ENCODE measurements at places on chromosomes 16 and 17.

DNA sequence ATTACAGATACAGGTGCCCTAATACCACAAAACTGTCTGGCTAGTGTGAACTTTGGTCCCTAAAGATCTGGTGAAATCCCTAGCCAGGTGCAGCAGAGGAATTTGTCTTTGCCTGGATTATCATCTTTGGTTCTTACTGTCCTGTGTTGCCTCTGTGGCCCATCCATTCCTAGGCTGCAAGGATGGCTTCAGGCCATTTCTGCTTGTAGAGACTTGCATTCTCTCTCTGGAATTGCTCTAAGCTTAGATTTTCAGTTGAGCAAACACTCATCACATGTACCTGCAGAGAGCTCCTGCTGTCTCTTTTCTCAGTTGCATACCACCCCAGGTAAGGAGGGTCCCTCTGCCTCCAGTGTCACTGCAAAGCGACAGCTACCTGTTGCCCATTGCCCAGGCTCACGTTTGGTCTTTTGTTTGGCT is 114.9 kb downstream of the PRKCA start:
- DNase-seq: no peak

- no peak for DNase-seq
Observed at GRCh38 chr17:80664217-80664790, 119.7 kb downstream of the RPTOR start.

DNA sequence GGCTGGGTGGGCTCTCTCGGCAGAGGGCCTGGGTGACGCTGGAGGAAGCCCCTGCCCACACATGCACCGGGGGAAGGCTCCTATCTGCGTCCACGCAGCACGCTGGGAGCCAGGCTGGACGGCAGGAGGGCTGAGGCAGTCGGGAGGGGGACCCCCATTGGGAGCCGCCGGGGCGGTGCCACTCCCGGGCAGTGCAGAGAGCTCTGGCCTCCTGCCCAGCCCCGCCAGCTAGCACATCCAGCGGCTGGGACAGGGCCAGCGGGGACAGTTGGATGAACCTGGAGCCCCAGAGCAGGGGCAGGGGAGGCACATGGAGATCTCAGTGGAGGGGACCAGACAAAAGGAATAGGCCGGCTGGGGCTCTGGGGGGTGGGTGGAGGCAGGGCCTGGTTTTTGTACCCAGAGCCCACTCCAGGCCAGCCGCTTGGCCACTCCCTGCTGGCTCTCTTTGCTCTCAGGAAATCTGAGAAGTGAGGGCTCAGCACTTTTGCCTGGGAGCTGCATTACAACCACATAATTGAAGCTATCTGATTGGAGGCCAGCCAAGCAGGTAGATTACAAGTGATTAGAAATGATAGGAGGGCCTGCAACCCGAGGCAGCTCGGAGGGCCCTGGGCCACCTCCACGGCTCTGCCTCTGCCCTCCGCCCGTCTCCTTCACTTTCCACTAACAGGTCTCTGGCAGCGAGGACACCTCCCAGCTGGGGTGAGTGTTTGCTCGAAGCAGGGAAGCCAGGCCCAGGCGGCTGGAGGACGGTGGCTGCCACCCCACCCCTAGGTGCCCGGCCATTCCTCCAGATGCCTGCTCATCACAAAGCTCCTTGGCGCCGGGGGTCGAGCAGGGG is 40.1 kb downstream of the ENGASE start:
- no peak for DNase-seq

DNA sequence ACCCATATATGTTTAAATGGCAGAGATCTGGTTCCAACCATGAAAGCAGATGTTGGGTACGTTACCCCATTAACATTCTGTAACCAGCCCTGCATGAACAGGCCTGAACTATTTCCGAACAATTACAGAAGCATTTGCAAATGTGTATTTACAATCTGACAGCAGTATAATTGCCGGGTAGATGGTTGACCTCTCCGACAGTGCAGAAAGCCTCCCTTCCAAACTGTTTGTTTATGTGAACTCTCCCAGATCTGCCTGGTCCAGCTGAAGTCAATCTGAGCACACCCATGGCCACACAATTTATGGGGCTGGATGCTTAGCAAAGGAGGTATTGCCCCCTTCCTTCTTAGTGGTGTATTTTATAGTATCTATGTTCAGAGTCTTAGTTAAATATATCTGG is 21.8 kb downstream of the NUDT7 start:
- no peak for DNase-seq

DNA sequence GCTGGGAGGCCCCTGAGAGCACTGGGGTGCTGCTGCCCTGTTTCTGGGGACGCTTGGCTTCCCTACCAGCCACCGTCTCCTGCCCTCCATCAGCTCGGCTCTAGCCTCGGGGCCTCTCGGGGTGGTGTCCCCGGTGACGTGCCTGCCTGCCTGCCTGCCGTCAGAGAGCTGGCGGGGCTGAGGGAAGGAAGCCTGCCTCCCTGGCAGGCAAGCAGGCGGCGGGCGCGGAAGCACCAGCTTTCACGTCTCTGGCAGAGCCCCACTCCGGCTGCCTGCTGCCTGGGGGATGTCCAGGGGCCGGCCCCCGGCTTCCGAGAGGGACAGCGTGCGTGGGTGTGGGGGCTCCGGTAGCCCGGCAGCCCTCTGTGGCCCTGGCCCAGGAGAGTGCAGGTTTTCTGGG is 9.3 kb downstream of the CENPX start:
- DNase-seq: no peak

DNA sequence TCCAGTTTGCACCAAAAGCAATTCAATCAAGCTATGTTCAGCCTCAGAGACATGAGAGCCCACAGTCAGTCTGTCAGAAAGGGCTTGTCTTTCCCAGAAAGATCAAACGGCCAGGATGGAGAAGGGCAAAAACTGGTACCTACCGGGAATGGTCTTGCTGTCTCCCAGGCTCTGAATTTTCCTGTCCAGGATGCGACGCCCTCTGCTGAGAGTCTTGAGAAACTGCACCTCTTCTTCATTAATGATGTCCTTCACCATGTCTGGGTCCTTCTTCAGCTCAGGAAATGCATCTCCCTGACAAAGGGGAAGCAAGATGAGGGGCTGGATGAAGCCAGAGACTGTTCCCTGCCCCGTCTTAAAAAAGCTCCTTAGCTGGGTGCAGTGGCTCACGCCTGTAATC is 15.8 kb upstream of the EXOSC6 start:
- no peak for DNase-seq

GRCh38 chr16:17387256-17387655 is 83.5 kb downstream of the XYLT1 start:
- DNase-seq: no peak

DNA sequence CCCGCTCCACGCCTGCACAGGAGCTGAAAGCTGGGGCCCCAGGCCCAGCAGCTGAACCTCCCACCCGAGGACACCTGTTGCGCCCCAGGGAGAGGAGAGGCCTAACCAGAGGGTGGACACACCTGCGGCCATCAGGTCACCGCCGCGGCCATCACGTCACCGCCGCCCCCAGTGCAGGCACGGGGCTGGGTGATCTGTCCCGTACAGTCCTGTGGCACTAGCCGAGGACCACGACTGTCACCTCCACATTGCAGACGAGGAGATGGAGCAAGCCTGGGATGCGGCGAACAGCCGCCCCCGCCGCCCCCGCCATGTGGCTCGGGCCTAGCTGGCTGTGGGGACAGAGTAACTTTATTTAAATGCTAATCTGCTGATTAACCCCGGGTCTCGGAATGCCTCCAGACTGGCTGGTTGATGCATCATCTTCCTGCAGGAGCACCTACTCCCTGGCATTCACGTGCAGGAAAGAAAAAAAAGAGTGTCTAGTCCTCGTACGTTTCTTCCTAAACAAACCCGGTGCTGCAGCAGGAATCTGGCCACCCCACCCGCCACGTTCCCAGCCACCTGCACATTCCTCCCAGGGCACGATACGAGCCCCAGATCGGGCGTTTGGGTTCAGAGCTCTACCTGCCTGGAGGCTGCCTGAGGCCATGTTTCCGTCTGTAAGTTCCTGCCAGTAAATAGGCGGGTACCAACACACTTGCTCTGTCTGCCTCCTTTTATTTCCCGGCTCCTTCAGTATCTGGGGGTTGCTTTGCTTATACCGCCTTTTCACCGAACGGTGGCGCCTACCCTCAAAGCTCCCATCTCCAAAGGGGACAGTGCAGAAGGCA is 29.9 kb downstream of the PIEZO1 start:
- DNase-seq: no peak

- no peak for DNase-seq
Observed at GRCh38 chr16:89293276-89294143, 76.0 kb downstream of the ZNF778 start.

- DNase-seq: no peak
Observed at GRCh38 chr16:68274441-68274840, 10.1 kb downstream of the SLC7A6 start.

DNA sequence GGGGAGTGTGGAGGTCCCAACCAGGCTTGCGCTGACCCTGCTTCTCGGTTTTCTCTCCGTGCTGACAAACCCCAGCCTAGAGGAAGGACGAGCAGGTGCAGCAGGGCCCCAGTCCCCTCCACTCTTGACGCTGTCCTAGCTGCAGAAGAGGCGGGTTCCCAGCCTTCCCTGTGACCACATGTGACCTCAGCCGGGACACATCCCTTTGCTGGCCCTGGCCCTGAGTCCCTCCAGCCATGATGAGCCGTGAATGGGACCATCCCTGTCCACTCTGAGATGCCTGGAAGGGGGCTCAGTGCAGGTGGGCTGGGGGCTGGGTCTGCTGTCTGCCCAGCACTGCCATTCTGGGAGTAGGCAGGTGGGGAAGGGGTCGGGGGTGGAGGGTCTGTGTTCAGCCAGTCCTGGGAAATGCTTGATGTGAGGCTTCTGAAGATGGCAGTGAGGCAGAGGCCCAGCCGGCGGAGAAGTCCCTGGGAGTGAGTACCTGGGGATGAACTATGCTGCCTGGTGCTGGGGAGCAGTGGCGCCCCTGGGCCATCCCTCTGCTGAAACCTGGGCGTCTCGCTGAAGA is 1.9 kb upstream of the TUBB3 start:
- no peak for DNase-seq

- no peak for DNase-seq
Observed at GRCh38 chr16:11016993-11017392, 72.6 kb downstream of the CLEC16A start.

- DNase-seq: no peak
Observed at GRCh38 chr16:62665269-62665668, 629.0 kb upstream of the CDH8 start.

DNA sequence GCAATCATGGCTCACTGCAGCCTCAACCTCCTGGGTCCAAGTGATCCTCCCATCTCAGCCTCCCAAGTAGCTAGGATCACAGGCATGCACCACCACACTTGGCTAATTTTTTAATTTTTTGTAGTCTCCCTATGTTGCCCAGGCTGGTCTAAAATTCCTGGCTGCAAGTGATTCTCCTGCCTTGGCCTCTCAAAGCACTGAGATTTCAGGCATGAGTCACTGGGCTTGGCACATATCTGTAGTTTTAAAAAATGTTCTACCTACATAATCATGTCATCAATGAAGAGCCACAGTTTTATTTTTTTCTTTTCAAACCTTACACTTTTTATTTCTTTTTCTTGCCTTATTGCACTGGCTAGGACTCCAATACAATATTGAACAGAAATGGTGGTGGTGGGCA is 33.1 kb upstream of the COL1A1 start:
- DNase-seq: no peak

DNA sequence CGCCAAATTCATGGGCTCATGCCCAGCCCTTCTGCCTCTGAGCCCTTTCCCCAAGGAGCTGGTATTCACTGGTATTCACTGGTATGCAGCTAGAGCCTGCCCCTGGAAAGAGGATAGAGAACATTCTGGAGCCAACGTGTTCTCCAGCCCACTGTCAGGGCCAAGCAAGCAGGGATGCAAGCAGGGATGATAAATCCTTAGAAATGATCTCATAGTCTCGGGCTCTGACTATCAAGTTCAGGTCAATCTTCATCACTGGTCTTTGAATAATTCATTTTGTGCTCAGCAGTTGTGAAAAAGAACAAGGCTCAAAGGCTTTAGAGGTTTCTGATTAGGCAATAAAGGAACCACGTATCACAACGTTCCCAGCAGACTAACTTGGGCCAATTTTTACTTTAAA is 57.3 kb downstream of the CACNG5 start:
- DNase-seq: no peak

DNA sequence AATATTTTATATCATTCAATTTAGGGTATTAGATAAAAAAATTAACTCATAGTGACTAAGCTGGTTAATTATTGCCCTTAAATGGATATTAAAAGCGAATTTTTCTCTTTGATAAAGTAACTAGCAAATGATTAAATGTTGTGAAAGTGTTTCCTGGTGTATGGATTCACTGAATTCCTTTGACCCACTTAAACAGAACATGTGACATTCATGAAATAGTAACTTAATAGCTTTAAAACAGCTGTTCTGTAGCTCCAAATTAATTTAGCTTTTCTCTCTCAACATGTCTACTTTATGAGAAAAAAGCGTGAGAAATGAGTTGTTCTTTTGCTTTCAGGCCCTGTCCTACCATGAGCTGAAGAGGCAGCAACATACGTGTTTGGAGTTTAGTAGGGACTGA is 36.4 kb upstream of the APPBP2 start:
- DNase-seq: no peak

DNA sequence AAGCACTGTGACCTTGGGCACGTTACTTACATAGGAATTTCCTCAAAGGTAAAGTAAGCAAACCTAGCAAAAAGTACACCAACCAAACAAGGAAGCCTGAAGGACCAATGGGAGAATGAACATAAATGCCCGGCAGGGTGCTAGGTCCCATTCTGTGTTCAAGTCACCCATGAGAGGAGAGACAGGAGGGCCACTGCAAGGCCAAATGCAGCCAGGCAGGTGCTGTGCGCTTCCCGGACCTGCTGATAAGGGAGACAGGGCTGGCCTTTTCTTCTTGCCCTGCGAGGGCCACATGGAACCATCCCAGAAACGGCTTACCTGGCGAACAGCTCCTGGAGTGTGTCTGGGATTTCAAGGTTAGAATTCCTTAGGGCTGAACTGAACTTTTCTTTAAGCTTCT is 69.0 kb downstream of the GTF3C1 start:
- DNase-seq: no peak

All from NCI-H1930 (cell line).